Spleen (tissue), 13 donors: ENCODE measurements at places on chromosomes 6 and 20. TPM values are rescaled to one million over a fixed set of nuclear protein-coding genes. Genes with fewer than 3 reads are reported as not detected.

The CST5 gene
- polyA plus RNA-seq, result not detected

The CTCFL gene
- polyA plus RNA-seq, result 0.23 TPM

The IGF2R gene
- polyA plus RNA-seq, result 13.2 TPM

The SNHG17 gene
- 47.0 TPM for polyA plus RNA-seq

GRCh38 chr20:4750381-4750780, 28.7 kb downstream of the PRND start:
- DNase-seq, result no peak
